Calu3 (cell line): ENCODE measurements at places on chromosomes 7 and 10.

- no peak overlapping the region for H3K4me3 ChIP-seq
- no peaks in the 10 kb centered on the region for H3K36me3 ChIP-seq
- peak; percentile 52 for DNase-seq
- H3K27me3 ChIP-seq = peaks cover 17% of the 10 kb centered on the region
- H3K27ac ChIP-seq = no peak overlapping the region
Measured at GRCh38 chr7:140646931-140647647, 6.5 kb upstream of the DENND2A start.

DNA sequence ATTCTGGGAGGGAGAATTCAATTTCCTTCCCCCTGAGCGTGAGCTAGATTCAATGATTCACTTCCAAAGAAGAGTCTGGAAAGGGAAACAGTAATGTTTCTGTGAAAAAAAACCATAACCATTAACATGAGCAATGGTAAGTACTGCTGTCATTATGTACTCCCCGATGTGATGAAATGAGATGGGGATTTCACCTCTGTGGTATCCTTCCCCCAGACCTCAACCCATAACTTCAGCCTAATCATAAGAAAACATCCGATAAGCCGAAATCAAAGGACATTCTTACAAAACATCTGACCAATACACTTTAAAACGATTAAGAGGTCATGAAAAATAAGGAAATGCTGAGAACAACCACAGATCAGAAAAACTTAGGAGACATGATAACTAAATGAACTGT, 27.2 kb downstream of the EZH2 start:
- H3K4me3 ChIP-seq = no peak overlapping the region
- H3K27ac ChIP-seq = no peak overlapping the region
- H3K4me1 ChIP-seq = peaks cover 9% of the 10 kb centered on the region
- H3K36me3 ChIP-seq = no peaks in the 10 kb centered on the region
- no peak for DNase-seq

DNA sequence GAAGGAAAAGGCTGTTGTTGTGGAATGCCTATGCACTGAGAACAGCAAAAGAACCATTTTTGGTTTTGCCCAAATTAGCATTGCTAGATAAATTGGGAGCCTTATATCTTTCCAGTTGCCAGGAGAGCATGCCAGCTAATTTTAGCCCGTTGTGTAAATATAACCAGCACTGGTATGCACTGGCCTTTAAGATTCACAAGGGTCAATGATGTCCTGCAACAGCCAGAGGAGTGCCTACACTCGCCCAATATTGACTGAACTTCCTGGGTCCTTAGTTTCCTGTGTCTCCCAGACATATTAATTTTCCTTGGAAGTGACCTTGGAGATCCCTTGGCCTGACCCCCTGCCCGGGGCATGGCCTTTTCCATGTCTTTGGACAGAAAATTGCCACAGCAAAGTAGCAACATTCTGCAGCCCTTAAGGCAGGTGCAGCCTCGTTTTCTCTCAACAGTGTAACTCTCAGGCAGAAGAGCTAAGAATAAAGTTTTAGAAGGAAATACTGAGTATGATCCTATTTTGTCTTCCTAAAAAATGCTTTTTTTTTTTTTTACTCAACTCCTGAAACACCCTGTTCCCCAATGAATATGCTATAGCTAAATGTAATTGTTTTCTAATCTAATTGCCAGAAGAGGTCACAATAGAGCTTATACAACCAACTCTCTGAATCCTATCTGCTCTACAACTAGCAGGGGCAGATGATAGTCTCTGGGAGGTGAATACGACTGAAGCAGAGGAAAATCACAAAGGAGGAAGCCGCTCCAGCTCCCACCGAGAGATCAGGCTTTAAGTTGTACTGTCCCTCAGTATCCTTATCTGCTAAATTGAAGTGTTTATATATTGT, 131.9 kb upstream of the PCGF5 start:
- H3K4me3 ChIP-seq = no peak overlapping the region
- peaks cover under 1% of the 10 kb centered on the region for H3K27me3 ChIP-seq
- no peaks in the 10 kb centered on the region for H3K4me1 ChIP-seq
- no peak overlapping the region for H3K27ac ChIP-seq

- no peak overlapping the region for H3K27ac ChIP-seq
- H3K4me1 ChIP-seq = no peaks in the 10 kb centered on the region
- H3K36me3 ChIP-seq = no peaks in the 10 kb centered on the region
- no peak for DNase-seq
- H3K27me3 ChIP-seq = no peaks in the 10 kb centered on the region
Measured at GRCh38 chr10:115073796-115074195, 19.4 kb upstream of the ATRNL1 start.

- no peaks in the 10 kb centered on the region for H3K36me3 ChIP-seq
- DNase-seq = no peak
- H3K27ac ChIP-seq = no peak overlapping the region
- H3K27me3 ChIP-seq = no peaks in the 10 kb centered on the region
- H3K4me1 ChIP-seq = no peaks in the 10 kb centered on the region
Measured at GRCh38 chr7:119228482-119228881, 1004.0 kb downstream of the ANKRD7 start.

GRCh38 chr10:110808615-110809014, 63.1 kb upstream of the PDCD4 start:
- no peak overlapping the region for H3K27ac ChIP-seq
- H3K4me1 ChIP-seq = no peaks in the 10 kb centered on the region
- H3K36me3 ChIP-seq = no peaks in the 10 kb centered on the region
- DNase-seq = no peak

- DNase-seq = no peak
Measured at GRCh38 chr7:75010036-75010435, 45.5 kb downstream of the CASTOR2 start.

DNA sequence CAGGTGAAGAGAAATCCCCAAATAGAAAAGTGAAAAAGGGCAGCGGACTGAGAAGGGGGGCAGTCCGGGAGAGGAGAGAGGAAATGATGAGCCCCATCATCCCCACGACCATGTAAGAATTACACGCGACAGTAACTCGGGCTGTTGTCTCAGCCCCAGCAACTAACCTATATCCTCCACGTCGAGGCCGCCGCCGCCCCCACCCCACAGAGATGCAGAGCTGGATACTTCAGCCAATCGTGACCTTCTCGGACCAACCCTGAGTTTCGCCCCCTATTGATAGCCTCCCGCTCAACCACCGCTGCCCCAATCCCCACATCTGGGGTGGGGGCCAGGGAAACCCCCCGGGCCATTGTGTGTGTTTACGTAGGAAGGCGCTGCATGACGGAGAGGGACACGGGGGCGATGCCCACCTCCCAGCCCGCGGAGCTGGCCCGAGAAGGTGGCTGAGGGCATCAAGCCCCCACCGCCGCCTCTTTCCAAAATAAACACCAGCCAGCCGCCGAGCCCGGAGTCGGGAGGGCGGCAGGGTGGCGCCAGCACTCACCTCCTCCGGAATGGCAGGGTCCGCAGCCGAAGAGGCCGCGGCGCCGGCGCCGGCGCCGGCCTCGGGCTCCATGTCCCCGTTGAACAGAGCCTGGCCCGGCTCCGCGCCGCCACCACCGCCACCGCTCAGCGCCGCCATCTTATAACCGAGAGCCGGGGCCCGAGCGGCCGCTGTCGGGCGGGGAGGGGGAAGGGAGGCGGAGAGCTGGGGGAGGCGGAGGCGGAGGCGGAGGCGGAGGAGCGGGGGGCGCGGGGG, 509 bp downstream of the BRAF start:
- H3K27ac ChIP-seq = no peak overlapping the region
- H3K36me3 ChIP-seq = no peaks in the 10 kb centered on the region
- no peak overlapping the region for H3K4me3 ChIP-seq

- H3K4me3 ChIP-seq = peak overlapping the region; percentile 45
- peaks cover 28% of the 10 kb centered on the region for H3K4me1 ChIP-seq
- H3K36me3 ChIP-seq = peaks cover 4% of the 10 kb centered on the region
- DNase-seq = peak; percentile 51
Measured at GRCh38 chr7:333393-333764, 43.4 kb downstream of the FOXL3 start.

DNA sequence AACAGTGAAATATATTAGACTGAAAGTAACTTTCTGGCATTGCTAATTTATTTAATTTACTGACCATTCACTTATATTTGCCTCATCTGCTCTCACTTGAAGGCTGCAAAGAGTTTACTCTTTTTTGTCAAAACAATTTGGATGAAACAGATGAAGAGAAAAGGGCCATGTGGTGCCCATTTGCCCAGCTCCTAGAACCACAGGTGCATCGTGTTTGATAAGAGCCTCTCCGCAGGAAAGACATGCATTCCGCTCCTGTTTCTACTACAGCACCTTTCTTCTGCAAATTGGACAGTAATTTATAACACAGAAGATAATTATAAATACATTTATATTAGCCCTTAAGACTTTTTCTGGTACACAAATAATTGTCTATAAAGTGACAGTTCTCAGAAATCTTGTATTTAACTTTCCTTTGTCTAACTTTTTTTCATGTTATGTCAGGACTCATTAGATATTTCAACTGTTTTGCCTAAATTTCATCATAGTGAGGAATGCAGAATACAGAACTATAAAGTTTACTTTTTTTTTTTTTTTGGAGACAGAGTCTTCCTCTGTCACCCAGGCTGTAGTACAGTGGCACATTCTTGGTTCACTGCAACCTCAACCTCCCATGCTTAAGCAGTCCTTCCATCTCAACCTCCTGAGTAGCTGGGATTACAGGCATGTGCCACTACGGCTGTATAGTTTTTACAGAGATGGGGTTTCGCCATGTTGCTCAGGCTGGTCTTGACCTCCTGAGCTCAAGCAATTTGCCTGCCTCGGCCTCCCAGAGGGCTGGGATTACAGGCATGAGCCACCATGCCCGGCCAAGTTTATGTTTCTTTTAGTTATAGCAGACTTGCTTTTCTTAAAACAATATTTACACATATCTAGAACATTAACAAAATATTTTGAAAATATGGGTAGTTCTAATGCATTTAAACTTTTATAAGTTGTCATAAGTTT, 869 bp downstream of the LAMB4 start:
- H3K4me3 ChIP-seq = no peak overlapping the region
- no peak overlapping the region for H3K27ac ChIP-seq
- no peaks in the 10 kb centered on the region for H3K36me3 ChIP-seq
- no peak for DNase-seq

DNA sequence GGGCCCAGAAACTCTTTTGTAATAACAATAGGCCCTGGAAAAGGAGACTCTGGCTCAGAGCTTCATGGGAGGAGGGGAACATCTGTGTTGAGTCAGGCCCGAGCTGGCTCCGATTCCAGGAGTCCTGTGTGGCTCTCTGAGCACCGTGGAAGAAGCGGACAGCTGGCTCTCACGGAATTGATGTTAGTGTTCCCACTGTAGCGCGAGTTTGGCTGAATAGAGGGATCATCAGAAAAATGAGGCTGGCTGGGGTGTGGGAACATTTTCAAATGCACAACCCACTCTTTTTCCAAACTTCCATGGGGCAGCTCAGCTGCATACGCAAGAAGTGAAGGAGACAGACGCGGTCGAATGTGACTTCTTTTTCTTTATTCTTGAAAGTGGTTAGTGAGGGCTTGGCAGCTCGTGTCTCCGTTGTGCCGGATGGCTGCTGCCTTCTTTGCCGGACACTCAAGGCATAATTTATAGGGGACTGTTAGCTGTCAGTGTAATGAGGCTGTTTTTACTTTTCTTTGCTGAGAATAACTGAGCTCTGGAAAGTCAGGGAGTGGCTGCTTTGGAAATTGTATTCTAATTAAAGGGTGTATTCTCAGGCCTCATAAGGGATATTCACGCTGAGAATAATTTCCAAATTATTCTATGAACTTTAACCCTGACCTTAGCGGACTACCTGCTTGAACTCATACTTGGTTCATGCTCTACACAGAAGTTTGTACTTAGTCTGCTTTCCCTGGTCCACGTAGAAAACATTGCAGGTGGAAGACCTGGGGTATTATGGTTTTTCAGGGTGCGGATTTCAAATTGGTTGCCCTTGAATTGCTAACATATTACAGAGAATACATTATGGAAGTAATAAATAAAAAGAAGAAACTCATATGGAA, 23.1 kb downstream of the MDFIC start:
- H3K4me1 ChIP-seq = no peaks in the 10 kb centered on the region
- no peaks in the 10 kb centered on the region for H3K36me3 ChIP-seq
- no peak overlapping the region for H3K4me3 ChIP-seq
- no peak for DNase-seq
- no peaks in the 10 kb centered on the region for H3K27me3 ChIP-seq
- H3K27ac ChIP-seq = no peak overlapping the region

- H3K4me3 ChIP-seq = no peak overlapping the region
- H3K4me1 ChIP-seq = peaks cover 11% of the 10 kb centered on the region
- H3K36me3 ChIP-seq = peaks cover 12% of the 10 kb centered on the region
- H3K27ac ChIP-seq = peak overlapping the region; percentile 67
- peak; percentile 55 for DNase-seq
Measured at GRCh38 chr7:1883031-1883761, 213.1 kb downstream of the ELFN1 start.

- no peaks in the 10 kb centered on the region for H3K27me3 ChIP-seq
- H3K27ac ChIP-seq = no peak overlapping the region
- no peak for DNase-seq
- H3K4me3 ChIP-seq = no peak overlapping the region
- no peaks in the 10 kb centered on the region for H3K36me3 ChIP-seq
Measured at GRCh38 chr7:158076656-158077055, 511.0 kb downstream of the PTPRN2 start.

- H3K27ac ChIP-seq = no peak overlapping the region
- no peaks in the 10 kb centered on the region for H3K36me3 ChIP-seq
- no peak for DNase-seq
Measured at GRCh38 chr7:91537260-91538152, 273.3 kb downstream of the FZD1 start.

- H3K27ac ChIP-seq = no peak overlapping the region
- H3K4me1 ChIP-seq = peaks cover 10% of the 10 kb centered on the region
- H3K27me3 ChIP-seq = no peaks in the 10 kb centered on the region
- H3K4me3 ChIP-seq = no peak overlapping the region
- no peaks in the 10 kb centered on the region for H3K36me3 ChIP-seq
Measured at GRCh38 chr7:40965774-40966173, 737.1 kb downstream of the INHBA start.

DNA sequence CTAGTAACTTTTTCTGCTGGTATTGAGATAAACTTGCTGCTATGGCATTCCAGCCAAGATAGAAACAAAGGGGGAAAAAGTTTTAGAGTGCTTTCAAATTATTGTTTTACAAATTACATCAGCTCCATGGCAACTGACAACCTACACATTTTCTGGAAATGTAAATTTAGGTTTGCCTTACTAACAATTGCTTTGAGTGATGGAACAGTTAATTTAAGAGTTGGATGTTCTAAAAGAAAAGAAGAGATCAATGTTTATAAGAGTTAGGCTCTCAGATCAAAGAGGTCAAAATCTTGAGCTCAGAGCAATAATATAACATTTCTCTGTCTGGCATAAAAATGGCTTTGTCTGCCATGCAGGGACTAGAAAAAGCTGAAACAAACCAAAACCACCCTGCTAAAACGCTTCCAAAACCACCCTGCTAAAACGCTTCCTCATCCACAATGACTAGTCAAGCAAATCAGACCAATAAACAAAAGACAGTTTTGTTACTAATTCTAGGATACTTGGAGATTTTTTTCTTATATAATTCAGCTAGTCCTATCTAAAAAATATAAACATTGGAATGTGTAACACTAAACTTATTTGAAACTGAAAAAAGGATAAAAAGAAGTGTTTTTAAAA, 32.3 kb downstream of the ORC5 start:
- no peak for DNase-seq
- no peaks in the 10 kb centered on the region for H3K36me3 ChIP-seq
- no peak overlapping the region for H3K4me3 ChIP-seq
- H3K27me3 ChIP-seq = no peaks in the 10 kb centered on the region
- H3K4me1 ChIP-seq = no peaks in the 10 kb centered on the region
- H3K27ac ChIP-seq = no peak overlapping the region

GRCh38 chr10:26780793-26781601, 79.8 kb downstream of the ABI1 start:
- DNase-seq = peak; percentile 50
- peak overlapping the region; percentile 19 for H3K4me3 ChIP-seq
- peaks cover 39% of the 10 kb centered on the region for H3K4me1 ChIP-seq
- peak overlapping the region; percentile 75 for H3K27ac ChIP-seq
- no peaks in the 10 kb centered on the region for H3K27me3 ChIP-seq
- no peaks in the 10 kb centered on the region for H3K36me3 ChIP-seq
